ENCODE measurements at places on chromosomes 6 and 20.

GRCh38 chr6:4135665-4136353, 434 bp upstream of the ECI2 start:
- peak; percentile 95 for DNase-seq

DNA sequence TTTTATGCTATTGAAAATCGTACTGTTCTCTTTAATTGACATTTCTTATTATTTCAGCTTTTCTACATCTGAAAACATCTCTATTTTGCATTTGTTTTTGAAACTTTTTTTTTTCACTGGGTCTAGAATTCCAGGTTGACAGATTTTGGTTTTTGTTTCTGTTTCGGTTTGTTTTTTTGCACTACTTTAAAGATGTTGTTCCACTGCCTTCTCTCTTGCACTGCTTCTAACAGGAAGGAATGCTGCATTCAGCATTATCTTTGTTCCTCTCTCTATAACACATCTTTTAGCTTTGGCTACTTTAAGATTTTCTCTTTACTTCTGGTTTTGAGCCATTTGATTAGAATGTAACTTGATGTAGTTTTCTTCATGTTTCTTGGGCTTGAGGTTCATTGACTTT, 20.1 kb upstream of the SLC17A1 start:
- DNase-seq, result no peak

- DNase-seq, result no peak
Measured at GRCh38 chr6:134245706-134246105, 72.2 kb downstream of the SGK1 start.

DNA sequence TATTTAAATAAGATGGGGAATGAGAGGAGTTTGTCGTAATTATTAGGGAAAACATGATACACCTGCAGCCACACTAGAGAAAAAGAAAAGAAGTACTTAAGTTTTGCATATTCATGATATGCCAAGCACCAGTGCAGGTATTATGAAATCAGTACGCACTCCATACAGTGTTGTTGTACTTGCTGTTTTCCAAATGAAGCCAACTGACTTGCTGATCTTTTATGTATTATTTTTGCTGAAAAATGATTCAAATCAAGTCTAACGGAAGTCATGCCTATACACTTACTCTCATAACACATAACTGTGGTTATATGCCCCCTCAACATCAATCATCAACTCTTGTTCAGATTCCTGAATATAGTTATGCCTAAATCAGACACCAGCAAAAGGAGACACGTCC, 584.9 kb upstream of the EYS start:
- DNase-seq, result no peak

GRCh38 chr6:26304797-26305640, 60.0 kb upstream of the BTN3A2 start:
- DNase-seq, result peak; percentile 65

- no peak for DNase-seq
Measured at GRCh38 chr6:63272397-63272796, 47.4 kb downstream of the LGSN start.

DNA sequence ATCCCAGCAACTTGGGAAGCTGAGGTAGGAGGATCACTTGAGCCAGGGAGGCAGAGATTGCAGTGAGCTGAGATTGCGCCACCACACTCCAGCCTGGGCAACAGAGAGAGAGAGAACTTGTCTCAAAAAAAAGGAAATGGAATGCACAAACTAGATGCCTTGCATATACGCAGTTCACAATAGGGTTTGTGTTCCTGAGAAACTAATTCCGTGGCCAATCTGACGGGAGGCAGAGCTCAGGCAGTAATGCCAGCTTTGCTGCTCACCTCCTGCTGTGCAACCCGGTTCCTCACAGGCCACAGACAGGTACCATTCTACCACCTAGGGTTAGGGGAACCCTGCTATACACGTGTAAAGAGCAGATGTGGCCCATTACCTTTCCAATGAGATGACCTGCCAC, 1.4 kb downstream of the CDK5RAP1 start:
- no peak for DNase-seq

DNA sequence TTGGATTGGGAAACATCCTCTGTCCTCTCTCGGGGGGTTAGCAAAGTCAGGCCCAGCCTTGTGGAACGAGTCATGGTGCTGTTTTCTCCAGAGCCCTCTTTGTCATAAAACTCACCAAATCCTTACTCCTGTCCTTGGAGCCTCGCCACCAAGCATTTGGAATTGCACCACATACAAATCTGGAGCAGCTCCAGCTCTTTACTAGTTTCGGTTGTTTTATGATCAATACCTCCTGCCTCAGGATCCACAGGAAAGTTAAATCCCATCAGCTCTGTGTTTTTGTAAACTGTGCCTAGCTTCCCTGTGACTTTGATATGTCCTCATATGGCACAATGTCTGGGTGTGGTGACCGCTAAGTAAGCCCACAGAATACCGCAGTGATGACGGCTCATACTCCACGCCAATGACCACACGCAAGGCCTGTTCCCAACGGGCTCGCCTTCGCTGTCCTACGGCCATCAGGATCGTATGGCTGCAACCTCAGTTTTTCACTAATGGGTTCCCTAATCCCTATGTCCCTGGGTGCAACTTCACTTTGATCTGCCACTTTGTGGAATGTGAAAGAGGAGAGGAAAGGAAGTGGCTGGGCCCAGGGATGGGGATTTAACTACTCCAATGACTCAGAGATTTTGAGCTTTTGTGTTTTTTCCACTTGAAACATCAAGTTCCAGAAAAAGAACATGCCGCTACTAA, 111.3 kb upstream of the FOXQ1 start:
- DNase-seq, result no peak

DNA sequence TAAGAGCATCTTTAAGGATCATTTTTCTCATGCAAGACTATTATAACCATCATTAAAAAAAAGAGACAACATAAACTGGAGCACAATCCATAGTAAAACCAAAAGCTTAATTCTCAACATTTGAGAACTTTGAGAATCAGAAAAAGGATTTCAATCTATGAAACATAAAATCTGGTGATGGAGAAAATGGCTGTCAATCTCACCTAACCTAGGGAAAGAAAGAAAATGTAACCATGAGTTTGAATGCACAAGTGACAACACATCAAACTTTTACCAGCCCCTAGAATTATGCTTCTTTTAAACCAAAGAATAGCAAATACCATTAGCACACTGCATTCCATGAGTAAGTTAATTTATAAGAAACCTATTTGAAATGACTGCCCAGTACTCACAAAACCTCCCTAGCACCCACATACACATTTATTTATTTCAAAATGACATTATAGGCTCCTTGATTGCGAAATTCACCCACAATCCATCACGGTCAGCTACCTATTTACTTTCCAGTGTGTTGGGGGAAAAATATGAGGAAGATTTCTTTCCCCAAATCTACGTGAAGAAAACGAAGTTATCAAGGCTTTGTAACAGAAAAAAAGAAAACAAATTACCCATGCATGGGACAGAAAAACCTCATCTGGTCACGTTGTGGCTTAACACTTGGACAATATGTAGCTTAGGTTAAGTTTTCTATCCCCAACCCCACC, 828 bp downstream of the ASCC3 start:
- no peak for DNase-seq

All from T-helper 2 cell (primary cell).